Uterine smooth muscle cell (primary cell): ENCODE measurements at places on chromosomes 13 and 19. TPM values are rescaled to one million over a fixed set of nuclear protein-coding genes. Genes with fewer than 3 reads are reported as not detected.

CYP2F1 gene
- total RNA-seq, result not detected in 2 replicates

FFAR1 gene
- not detected in 2 replicates for total RNA-seq

SCGB2B2 gene
- under 0.01 TPM in 1 of 2 replicates, not detected in the other for total RNA-seq

FIZ1 gene
- total RNA-seq, result 2.7 and 3.0 TPM in 2 replicates

SIGLEC8 gene
- total RNA-seq, result not detected in 2 replicates

MEIOSIN gene
- total RNA-seq, result not detected in 2 replicates

ANKRD24 gene
- total RNA-seq, result 0.33 and 1.2 TPM in 2 replicates

DCT gene
- under 0.01 and 0.12 TPM in 2 replicates for total RNA-seq

PHF11 gene
- 13.6 and 19.3 TPM in 2 replicates for total RNA-seq

ZNF614 gene
- total RNA-seq, result 8.6 and 12.0 TPM in 2 replicates

CEACAM8 gene
- total RNA-seq, result not detected in 2 replicates

CYP2A6 gene
- not detected in 2 replicates for total RNA-seq

CEACAM16 gene
- total RNA-seq, result not detected in 2 replicates

RNF17 gene
- 0.12 TPM in 1 of 2 replicates, not detected in the other for total RNA-seq

CD33 gene
- 0.22 TPM in 1 of 2 replicates, not detected in the other for total RNA-seq

CXCL17 gene
- not detected in 2 replicates for total RNA-seq

AMER2 gene
- under 0.01 TPM in 1 of 2 replicates, not detected in the other for total RNA-seq

CGB2 gene
- not detected in 2 replicates for total RNA-seq

SPART gene
- total RNA-seq, result 117 and 126 TPM in 2 replicates

C19orf53 gene
- total RNA-seq, result 57.2 and 63.3 TPM in 2 replicates

TMIGD2 gene
- total RNA-seq, result not detected in 2 replicates

SLC7A10 gene
- not detected in 2 replicates for total RNA-seq

MRPS31 gene
- 21.4 and 26.7 TPM in 2 replicates for total RNA-seq

CGB7 gene
- total RNA-seq, result 0.22 and 0.37 TPM in 2 replicates
